Breast epithelium (tissue), 4 donors: ENCODE measurements at places on chromosomes 6 and 20. TPM values are rescaled to one million over a fixed set of nuclear protein-coding genes. Genes with fewer than 3 reads are reported as not detected.

The ID1 gene
- 407 TPM for total RNA-seq

The ZNF334 gene
- total RNA-seq: 8.2 TPM

The TBP gene
- total RNA-seq: 20.6 TPM

The FAM83C gene
- total RNA-seq: 0.15 TPM

The HLA-DMA gene
- 28.5 TPM for total RNA-seq

The FAM210B gene
- total RNA-seq: 80.8 TPM

The PRPH2 gene
- 0.59 TPM for total RNA-seq

The GMEB2 gene
- total RNA-seq: 10.2 TPM

The UBD gene
- 2.0 TPM for total RNA-seq

The SLC13A3 gene
- total RNA-seq: 1.3 TPM

The KIFC1 gene
- total RNA-seq: 3.8 TPM

The TRIM27 gene
- 106 TPM for total RNA-seq
